ENCODE measurements at places on chromosomes 13 and 19. TPM values are rescaled to one million over a fixed set of nuclear protein-coding genes. Genes with fewer than 3 reads are reported as not detected.

DNA sequence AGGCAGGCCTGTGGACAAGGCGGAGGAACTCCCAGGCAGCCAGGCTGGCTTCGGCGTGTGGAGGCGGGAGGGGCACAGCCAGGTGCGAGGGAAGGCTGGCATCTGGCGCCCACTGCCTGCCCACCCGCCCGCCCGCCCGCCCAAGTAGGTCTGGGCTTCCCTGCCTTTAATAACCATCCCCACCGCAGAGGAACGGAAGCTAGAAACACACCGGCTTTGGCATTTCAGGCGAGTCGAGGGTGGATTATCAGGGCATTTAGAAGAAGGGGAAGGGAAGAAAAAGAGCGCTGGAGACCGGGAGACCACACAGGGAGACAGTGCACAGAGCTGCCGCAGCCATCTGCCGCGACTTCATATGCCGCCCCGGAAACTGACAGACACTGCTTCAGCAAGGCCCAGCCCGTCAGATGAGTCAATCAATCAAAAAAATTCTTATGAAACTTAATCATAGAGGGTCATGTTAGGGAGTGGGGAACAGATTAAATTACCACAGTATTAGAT lies 199.7 kb downstream of the TSHZ3 start:
- H3K27ac ChIP-seq = no peak overlapping the region
- no peaks in the 10 kb centered on the region for H3K27me3 ChIP-seq
- no peaks in the 10 kb centered on the region for H3K4me1 ChIP-seq
- no peak for DNase-seq

GRCh38 chr13:28658539-28658795 lies 463 bp upstream of the POMP start:
- peaks cover 6% of the 10 kb centered on the region for H3K36me3 ChIP-seq
- peak overlapping the region; percentile 90 for H3K27ac ChIP-seq
- peaks cover 17% of the 10 kb centered on the region for H3K4me1 ChIP-seq
- no peaks in the 10 kb centered on the region for H3K27me3 ChIP-seq
- DNase-seq = no peak

GRIN3B gene
- under 0.01 TPM for total RNA-seq

DNA sequence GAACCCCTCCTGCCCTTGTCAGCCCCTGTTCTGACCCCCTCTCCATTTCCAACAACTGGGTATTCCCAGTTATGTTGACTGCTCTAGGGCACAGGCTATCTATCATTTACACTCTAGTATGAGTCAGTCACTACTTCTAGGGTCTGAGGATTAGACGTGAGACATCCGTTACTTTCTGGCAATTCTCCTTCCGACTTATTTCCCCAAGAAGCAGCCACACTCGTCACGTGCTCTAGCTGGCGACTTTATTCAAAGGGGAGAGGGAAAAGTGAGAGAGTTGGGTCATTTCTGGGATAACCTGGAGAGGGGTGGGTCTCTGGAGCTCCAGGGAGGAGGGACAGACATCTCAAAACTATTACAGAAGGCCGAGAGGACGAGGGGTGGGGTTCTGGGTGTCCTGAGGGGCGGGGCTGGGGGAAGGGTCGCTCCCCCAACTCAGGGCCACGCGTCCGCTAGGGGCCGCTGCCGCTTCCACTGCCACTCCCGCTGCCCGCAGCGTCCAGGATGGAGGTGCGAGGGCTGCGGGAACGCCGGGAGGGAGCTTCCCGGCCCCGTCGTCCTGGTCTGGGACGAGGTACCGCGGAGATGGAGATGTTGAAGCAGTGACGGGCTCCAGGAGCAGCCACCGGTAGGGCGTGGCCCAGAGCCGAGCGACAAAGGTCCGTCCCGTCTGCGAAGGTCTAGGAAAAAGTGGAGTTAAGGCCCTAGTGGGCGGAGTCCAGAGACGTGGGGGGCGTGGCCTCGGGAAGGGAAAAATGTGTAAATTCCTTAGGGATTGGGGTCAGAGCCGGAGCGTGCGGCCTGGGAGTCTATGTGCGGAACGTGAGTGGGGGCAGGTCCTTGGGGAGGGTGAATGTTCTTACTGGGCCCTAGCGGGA lies 8.9 kb downstream of the RTBDN start:
- peaks cover 3% of the 10 kb centered on the region for H3K4me1 ChIP-seq
- no peak for DNase-seq
- H3K27me3 ChIP-seq = peaks cover 51% of the 10 kb centered on the region
- no peak overlapping the region for H3K4me3 ChIP-seq

DNA sequence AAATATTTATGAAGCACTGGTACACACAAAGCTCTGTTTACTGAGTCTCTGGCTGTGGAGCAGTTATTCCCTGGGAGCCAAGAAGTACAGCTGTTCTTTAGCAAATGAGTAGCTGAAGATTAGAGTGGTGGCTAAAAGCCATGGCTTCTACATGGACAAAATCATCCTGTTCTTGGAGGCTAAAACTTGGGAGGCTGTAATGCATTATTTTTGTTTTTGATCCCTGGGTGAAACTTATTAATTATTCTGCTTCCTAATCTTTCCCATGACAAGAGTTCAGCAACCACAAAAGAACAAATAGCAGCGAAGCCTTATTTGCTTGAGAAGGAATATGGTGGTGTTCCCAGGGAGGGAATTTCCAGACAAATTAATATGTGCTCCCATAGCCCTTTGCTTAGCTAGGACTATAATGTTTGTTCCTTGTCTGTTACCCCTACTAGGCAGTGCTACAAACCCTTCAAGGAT lies 109.5 kb downstream of the DCT start:
- DNase-seq = no peak
- no peak overlapping the region for H3K27ac ChIP-seq
- no peaks in the 10 kb centered on the region for H3K27me3 ChIP-seq
- H3K4me1 ChIP-seq = no peaks in the 10 kb centered on the region

DNA sequence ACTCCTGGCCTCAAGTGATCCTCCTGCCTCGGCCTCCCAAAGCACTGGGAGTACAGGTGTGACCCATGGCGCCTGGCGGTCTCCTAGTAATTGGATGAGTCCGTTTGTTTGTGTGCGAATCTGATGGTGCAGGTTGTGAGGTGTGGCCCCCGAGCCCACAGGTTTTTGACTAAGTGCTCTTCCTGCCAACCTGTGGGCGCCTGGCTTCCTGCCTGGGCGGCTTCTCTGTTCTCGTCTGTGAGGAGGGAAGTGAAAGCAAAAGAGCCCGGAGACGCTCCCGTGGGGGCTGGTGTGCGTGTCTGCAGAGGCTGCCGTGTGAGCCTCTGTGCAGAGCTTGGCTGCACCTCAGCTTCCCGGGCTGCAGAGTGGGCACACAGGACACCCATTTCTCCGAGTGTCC lies 10.0 kb downstream of the ARHGAP45 start:
- H3K27ac ChIP-seq = peak overlapping the region; percentile 72
- peaks cover 40% of the 10 kb centered on the region for H3K4me1 ChIP-seq
- H3K4me3 ChIP-seq = peak overlapping the region; percentile 39

TJP3 gene
- 1.4 TPM for total RNA-seq

GRCh38 chr13:76533251-76533650 lies 353.0 kb downstream of the KCTD12 start:
- DNase-seq = no peak
- H3K4me3 ChIP-seq = no peak overlapping the region
- H3K27ac ChIP-seq = no peak overlapping the region
- H3K27me3 ChIP-seq = no peaks in the 10 kb centered on the region
- H3K4me1 ChIP-seq = no peaks in the 10 kb centered on the region

- H3K27ac ChIP-seq = no peak overlapping the region
- no peak overlapping the region for H3K4me3 ChIP-seq
- no peaks in the 10 kb centered on the region for H3K36me3 ChIP-seq
- no peak for DNase-seq
- peaks cover 63% of the 10 kb centered on the region for H3K27me3 ChIP-seq
- peaks cover 15% of the 10 kb centered on the region for H3K4me1 ChIP-seq
Observed at GRCh38 chr19:17997969-17998826, 9.8 kb upstream of the ARRDC2 start.

ANGPTL4 gene
- 0.42 TPM for total RNA-seq

- no peaks in the 10 kb centered on the region for H3K4me1 ChIP-seq
- no peak overlapping the region for H3K4me3 ChIP-seq
- H3K27ac ChIP-seq = no peak overlapping the region
- no peak for DNase-seq
Observed at GRCh38 chr13:85333506-85334020, 465.7 kb downstream of the SLITRK6 start.

- no peaks in the 10 kb centered on the region for H3K27me3 ChIP-seq
- H3K36me3 ChIP-seq = no peaks in the 10 kb centered on the region
- no peak for DNase-seq
- no peak overlapping the region for H3K27ac ChIP-seq
Observed at GRCh38 chr19:28665748-28666147, 547.2 kb downstream of the UQCRFS1 start.

LILRA5 gene
- total RNA-seq = 1.5 TPM

MAST1 gene
- total RNA-seq = 0.38 TPM

- H3K4me1 ChIP-seq = peaks cover 35% of the 10 kb centered on the region
- DNase-seq = no peak
- H3K27ac ChIP-seq = peak overlapping the region; percentile 80
- H3K27me3 ChIP-seq = no peaks in the 10 kb centered on the region
Observed at GRCh38 chr19:15330801-15331418, 1.4 kb downstream of the BRD4 start.

- H3K4me3 ChIP-seq = no peak overlapping the region
- H3K4me1 ChIP-seq = no peaks in the 10 kb centered on the region
- no peak for DNase-seq
- no peak overlapping the region for H3K27ac ChIP-seq
- no peaks in the 10 kb centered on the region for H3K27me3 ChIP-seq
- H3K36me3 ChIP-seq = no peaks in the 10 kb centered on the region
Observed at GRCh38 chr13:86788616-86789015, 882.6 kb upstream of the SLITRK5 start.

DNA sequence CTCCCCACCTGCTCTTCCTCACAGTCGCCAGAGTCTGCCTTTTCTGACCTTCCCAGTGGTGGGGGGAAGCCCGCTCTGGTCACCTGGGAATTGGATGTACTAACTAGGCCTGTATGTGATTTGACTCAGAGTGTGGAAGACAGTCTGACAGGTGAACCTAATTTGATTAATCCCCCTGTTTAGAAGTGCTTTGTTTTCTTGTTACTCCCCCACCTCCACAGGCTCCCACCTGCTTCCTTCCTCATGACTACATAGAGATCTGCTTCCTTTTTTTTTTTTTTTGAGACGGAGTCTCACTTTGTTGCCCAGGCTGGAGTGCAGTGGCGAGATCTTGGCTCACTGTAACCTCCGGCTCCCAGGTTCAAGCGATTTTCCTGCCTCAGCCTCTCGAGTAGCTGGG lies 44.0 kb downstream of the COG3 start:
- H3K4me3 ChIP-seq = no peak overlapping the region
- H3K4me1 ChIP-seq = no peaks in the 10 kb centered on the region
- DNase-seq = no peak
- peaks cover 66% of the 10 kb centered on the region for H3K36me3 ChIP-seq

GRCh38 chr19:51144482-51145045 lies 2.5 kb downstream of the SIGLEC7 start:
- H3K36me3 ChIP-seq = no peaks in the 10 kb centered on the region
- no peaks in the 10 kb centered on the region for H3K4me1 ChIP-seq
- no peak for DNase-seq
- no peak overlapping the region for H3K27ac ChIP-seq

- H3K27ac ChIP-seq = no peak overlapping the region
- no peak overlapping the region for H3K4me3 ChIP-seq
- no peaks in the 10 kb centered on the region for H3K36me3 ChIP-seq
- H3K4me1 ChIP-seq = no peaks in the 10 kb centered on the region
- no peaks in the 10 kb centered on the region for H3K27me3 ChIP-seq
Observed at GRCh38 chr13:86020351-86021002, 221.3 kb upstream of the SLITRK6 start.

- DNase-seq = no peak
- H3K4me1 ChIP-seq = no peaks in the 10 kb centered on the region
- H3K4me3 ChIP-seq = no peak overlapping the region
Observed at GRCh38 chr13:105902396-105902795, 633.1 kb downstream of the EFNB2 start.

DNA sequence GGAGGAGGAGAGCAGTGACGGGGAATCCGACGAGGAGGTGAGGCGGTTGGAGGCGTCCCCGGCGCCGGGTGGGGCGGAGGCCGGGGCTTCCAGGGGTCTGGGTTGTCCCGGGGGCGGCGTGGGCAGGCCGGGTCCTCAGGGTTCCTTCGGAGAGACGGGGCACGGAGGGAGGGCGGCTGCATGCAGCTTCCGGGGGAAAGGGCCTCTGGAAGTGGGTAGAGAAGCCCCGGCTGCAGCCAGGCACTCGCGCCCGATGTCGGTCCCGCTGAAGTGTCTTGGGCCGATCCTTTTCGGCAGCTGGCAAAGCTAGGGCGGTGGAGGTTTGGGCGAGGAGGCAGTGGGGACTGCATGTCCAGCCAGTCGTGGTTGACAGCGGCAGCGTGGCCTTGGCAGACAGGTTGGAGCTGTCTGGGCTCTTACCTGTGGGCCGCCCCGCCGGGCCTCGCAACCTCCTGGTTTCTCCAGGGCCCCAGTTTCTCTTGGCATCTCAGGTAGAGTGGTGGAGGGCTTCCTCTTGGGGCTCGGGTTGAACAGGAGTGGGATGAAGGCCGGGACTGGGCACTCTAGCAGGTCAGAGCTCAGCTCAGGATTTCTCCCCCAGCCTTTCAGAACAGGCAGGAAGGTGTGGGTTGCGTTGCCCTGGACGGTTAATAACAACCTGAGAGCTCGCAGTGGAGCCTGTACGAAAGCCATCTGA lies 690 bp downstream of the KMT2B start:
- H3K27me3 ChIP-seq = peaks cover 9% of the 10 kb centered on the region
- peak overlapping the region; percentile 77 for H3K4me3 ChIP-seq
- DNase-seq = no peak
- peaks cover 29% of the 10 kb centered on the region for H3K4me1 ChIP-seq
